ENCODE measurements at places on chromosomes 7 and 10.

DNA sequence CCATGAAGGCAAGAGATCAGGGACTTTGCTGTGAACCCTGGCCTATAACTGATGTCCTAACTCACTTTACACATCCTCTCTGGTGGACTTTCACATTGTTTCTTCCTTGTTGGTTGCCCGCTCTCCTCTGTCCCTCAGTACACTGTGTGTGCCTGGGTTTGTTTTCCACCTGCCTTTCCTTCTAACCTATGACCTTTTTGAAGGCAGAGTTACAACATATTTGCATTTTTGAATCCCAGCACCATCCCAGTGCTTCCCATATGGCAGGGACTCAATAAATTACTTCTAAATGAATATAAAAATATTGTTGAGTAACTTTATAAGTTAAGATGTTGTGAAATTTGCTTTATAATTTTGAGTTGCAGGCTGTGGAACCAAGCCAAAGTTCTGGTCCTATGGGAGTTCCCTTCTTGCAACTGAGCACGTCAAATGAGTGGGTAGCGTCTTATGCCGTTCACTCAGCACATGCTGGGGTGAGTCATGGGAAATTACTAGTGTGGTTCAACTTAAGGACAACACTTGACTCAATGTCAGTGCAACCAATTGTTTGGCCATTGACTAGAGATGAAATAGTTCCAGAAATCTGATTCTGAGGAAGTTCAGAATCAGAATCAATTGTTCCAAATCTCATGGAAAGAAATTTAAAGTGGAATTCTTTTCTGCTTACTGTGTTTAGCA, 250.9 kb downstream of the TWIST1 start:
- no peak for DNase-seq

DNA sequence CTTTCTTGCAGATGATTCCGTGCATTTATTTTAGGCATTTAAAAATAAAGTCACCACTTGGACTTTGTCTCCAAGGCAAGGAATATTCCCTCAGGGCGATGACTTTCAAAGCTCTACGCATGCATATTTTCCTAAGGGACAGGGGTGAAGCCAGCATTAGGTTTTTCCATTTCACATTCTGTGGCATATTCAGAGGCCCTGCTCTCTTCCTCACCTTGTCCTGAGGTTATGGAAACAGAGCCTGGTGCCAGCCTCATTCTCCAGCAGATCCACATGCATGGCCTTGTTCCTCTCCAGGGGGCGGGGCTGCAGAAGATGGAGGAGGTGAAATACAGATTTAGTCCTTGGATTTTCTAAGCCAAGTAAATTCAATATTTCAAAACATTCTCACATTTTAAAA, 11.6 kb upstream of the LYZL1 start:
- no peak for DNase-seq

DNA sequence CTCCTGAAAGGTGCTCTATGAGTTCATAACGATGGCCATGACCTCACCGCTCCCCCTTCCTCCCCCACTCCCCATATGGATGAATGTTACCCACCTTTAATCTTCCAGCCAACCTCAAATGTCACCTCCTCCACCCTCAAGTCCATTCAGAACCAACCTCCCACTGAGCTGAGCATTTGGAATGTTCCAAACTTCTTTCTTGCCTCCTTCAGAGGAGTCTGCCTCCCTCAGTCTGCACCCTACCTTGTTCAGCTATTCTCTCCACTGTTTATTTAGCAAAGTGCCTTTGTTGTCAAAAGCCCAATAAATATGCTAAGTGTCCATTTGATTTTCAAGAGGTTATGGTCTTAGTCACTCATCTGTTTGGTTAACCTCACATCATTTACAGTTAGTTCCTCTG, 22.9 kb upstream of the MTPAP start:
- DNase-seq, result no peak

GRCh38 chr10:29508554-29509244, 126.1 kb downstream of the SVIL start:
- no peak for DNase-seq

DNA sequence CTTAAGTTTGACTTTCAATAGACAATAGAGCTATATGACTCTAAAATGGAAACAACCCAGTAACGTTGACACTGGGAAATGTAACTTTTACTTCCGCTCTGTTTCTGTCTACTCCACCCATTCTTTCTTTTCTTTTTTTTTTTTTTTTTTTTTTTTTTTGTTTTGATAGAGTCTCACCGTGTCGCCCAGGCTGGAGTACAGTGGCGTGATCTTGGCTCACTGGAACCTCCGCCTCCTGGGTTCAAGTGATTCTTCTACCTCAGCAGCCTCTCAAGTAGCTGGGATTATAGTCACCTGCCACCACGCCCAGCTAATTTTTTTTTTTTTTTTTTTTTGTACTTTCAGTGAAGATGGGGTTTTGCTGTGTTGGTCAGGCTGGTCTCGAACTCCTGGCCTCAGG, 13.9 kb downstream of the PRSS2 start:
- no peak for DNase-seq

- DNase-seq, result no peak
These were observed 1.2 kb downstream of the PTEN start for GRCh38 chr10:87864496-87865059.

- DNase-seq, result peak; percentile 16
These were observed at the start of gene UNCX for GRCh38 chr7:1232623-1233332. UNCX (plus strand) TSS chr7:1232872; CDS start chr7:1233018, 146 bp downstream.

- no peak for DNase-seq
These were observed 88.7 kb downstream of the ARID5B start for GRCh38 chr10:61989995-61990760.

- no peak for DNase-seq
These were observed 1.7 kb downstream of the PDE1C start for GRCh38 chr7:32068411-32069101.

GRCh38 chr7:151351027-151351426, 9.4 kb downstream of the NUB1 start:
- no peak for DNase-seq

DNA sequence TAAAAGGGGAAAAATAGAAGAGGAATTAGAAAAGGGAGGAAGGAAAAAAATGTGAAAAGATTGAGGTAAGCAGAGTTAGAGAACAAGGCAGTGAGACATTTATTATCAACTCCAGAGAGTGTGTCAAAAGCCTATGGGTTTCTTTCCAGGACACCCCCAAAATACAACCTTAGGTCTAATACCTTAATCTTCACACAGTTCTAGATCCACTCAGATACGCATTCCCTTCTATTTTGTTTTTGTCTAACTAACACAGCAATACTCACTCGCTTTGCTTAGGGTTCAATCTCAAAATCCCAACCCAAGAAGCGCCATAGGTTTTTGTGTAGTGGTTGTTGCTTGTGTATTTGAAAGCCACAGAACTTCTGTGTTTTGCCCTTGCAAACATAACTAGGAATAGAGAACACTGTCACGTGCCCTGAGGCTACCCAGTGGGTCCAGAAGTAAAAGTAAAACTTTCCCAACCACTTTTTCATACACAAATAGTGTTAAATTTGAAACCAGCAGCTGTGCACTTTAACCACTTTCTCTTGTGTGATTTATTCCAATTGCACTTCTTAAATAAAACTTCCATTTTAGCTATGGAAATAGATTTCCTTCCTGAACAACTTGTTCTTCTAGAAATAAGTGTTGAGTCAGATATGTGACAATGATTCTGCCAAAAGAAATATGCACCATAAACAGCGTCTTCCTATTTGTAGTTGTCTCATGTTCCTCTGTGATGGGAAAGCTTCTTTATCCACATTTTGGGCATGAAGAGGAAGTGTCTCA, 414.7 kb upstream of the GHITM start:
- no peak for DNase-seq

GRCh38 chr7:138338361-138338760, 121.7 kb upstream of the TRIM24 start:
- peak; percentile 7 for DNase-seq

DNA sequence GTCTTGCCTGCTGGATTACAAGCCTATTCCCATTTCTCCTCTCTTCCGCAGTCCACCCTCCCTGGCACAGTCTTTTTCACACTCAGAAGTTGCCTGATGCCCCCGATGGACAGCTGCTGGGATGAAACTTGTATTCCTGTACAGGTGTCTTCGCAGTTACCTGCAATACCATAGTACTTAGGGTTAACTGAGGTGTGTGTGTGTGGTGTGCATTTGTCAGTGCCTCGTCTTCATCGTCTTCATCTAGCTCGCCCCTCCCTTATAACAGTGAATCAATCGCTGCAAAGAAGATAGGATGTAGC, 11.0 kb downstream of the NXPH1 start:
- peak; percentile 22 for DNase-seq

- DNase-seq, result no peak
These were observed 78.8 kb upstream of the FAM180A start for GRCh38 chr7:135827391-135827790.

GRCh38 chr10:114856544-114857287, 35.1 kb downstream of the FHIP2A start:
- no peak for DNase-seq

GRCh38 chr10:129102906-129103693, 363.9 kb upstream of the MGMT start:
- DNase-seq, result no peak

GRCh38 chr7:95861041-95861440, 88.7 kb downstream of the DYNC1I1 start:
- DNase-seq, result no peak

DNA sequence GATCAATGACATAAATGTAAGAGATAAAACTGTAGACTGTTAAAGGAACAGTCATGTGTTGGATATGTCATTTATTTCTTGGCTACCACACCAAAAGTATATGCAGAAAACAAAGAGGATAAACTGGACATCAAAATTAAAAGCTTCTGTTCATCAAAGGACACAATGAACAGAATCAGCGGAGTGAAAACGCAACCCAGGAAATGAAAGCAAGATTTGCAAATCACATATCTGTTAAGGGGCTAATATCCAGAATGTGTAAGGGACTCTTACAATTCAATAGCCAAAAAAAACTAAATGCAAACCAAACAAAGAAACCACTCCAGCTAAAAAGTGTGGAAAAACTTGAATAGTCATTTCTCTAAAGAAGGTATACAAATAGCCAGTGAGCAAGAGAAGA, 164.3 kb downstream of the ZMYND11 start:
- DNase-seq, result no peak

GRCh38 chr10:11236234-11236633, 218.6 kb downstream of the CELF2 start:
- no peak for DNase-seq

- peak; percentile 67 for DNase-seq
These were observed 49.1 kb upstream of the ELN start for GRCh38 chr7:73978661-73979563.

DNA sequence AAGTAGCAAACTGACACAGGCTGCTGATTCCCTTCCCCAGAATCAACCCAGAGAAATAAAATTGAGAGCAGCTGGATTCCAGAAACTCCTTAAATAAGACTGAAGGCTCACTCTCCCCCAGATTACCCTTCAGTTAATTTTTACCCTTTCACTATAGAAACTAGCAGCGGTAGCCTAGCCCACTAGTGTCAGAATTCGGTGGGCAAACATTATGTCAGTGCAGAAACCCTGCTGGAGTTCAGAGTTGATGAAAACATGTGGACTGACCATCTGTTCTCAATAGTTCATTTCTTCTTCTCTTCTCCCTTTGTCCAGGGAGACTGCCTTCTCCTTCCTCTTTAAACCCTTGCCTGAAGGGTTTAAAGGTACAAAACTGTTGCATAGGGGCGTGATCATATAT, 100.1 kb downstream of the PODXL start:
- DNase-seq, result no peak

GRCh38 chr10:49290607-49291006, 8.4 kb upstream of the C10orf71 start:
- DNase-seq, result no peak

- DNase-seq, result no peak
These were observed 79.2 kb upstream of the ABI1 start for GRCh38 chr10:26939962-26940354.

- DNase-seq, result no peak
These were observed at the start of gene GTF2I for GRCh38 chr7:74657692-74658177. GTF2I (plus strand) TSS chr7:74657718; CDS start chr7:74689129, 31,411 bp downstream.

DNA sequence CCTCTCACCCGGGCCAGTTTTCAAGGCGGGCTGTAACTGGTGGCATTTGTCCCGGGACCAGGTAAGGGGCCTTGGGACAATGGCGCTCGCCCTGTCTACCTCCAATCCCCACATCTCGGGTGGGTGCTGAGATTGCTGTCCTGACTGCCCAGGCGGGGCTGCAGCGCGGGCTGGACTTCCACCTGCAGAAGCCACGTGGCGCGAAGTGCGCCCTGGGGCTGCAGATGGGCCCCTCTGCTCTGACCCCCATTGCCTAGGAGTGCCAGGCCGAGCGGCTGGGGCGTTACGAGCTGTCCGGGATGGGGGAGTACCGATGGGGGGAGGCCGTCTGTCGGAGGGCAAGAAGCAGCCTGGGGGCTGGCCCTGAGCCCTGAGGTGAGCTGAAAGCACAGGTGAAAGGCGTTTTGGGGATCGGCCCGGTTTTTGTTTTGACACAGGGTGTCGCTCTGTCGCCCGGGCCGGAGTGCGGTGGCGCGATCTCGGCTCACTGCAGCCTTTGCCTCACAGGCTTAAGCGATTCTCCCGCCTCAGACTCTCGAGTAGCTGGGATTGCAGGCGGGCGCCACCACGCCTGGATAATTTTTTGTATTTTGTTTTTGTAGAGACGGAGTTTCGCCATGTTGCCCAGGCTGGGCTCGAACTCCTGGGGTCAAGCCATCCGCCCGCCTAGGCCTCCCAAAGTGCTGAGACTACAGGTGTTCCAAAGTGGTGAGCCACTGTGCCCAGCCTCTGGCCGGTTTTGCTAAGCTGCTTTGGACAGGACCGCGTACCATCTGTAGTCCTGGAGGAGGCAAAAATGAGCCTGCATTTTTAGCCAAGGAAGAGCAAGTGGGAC, at the start of gene SFXN2:
Gene SFXN2 (plus strand): TSS at position 16 of the 835 bp plus-strand sequence. CDS start 12,001 bp downstream, outside the sequence.
- DNase-seq, result no peak

DNA sequence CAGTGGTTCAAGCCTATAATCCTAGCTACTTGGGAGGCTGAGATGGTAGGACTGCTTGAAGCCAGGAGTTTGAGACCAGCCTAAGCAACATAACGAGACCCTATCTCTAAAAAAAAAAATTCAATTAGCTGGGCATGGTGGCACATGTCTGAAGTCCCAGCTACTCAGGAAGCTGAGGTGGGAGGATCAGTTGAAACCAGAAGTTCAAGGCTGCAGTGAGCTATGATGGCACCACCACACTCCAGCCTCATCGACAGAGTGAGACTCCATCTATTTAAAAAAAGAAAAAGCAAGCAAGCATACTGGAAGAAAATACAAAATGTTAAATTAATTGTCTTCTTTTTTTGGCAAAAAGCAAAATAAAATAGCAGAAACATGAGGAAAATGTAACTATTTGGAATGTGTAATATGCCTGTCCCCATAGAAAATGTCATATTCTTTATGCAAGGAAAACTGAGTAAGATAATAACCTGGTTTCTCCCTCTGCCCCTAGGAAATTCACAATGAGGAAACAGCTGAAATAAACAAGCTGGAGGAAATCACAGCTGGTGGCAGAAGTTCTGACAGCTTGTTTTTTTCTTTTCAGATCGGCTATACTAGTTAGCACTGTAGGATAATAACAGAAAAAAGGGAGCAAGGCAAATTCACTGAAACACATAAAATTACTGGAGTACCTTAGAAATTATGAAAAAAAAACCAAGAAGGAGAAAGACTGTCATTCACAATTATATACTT, 48.5 kb downstream of the HERPUD2 start:
- no peak for DNase-seq

Measured in NCI-H524 (cell line).